ENCODE measurements at places on chromosomes 7 and 10.

DNA sequence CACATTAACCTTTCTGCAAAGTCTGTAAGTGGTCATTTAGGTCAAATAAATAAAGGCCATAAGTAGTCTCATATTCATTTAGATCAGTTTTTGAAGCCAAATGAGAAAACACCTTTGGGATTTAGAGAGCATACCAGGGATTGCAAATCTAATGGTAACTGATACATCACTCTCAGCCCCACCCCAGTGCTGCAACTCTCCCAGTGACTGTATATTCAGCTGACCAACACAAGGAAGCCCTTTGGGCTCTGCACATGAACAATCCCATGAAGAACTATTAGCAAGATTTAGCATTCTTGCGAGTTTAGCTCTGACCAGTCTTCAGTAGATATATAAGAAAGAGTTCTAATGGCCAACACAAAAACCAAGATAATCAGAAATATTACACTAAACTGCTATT is 252.3 kb downstream of the CSTF2T start:
- DNase-seq: no peak

GRCh38 chr7:19333706-19334105 is 188.5 kb upstream of the FERD3L start:
- no peak for DNase-seq

DNA sequence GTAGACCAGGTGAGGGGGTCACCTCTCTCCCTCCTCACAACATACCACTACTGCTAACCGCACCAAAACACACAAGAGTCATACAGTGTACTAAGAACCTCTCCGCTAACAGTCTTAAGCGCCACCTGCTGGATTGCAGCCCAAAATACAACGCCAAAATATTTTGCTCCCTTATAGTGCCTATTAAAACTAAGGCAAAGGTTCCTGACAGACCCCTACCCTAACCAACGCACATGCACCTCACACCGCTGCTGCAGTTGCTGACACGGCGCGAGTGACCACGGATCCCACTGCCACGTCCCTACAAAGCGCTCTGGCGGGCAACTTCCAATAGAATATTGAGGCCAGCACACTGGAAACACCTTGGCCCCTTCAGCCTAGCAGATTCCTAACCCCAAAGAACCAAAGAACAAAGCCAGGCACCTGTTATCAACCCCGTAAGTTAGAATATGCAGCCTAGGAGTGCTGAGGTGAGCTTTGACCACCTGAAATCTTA is 563.6 kb upstream of the SEMA3D start:
- DNase-seq: no peak

DNA sequence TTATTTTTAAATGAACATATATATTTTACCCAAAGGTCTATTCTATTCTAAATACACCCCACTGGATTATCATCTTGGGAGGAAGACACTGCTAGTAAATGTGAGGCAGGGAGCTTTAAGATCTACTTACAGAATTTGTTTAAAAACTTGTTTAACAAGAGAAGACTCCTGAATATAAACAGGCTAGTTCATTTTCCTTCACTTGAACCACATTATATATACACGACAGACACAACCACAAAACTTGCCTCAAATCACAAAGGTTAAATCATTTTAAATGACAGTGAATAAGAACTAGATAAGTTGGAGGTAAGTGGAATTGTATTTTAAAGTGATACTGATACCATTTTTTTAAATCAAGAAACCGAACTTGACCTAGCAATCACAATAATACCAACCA is 109.2 kb downstream of the ATE1 start:
- no peak for DNase-seq

GRCh38 chr7:64832136-64832535 is 37.9 kb downstream of the ZNF138 start:
- DNase-seq: no peak

DNA sequence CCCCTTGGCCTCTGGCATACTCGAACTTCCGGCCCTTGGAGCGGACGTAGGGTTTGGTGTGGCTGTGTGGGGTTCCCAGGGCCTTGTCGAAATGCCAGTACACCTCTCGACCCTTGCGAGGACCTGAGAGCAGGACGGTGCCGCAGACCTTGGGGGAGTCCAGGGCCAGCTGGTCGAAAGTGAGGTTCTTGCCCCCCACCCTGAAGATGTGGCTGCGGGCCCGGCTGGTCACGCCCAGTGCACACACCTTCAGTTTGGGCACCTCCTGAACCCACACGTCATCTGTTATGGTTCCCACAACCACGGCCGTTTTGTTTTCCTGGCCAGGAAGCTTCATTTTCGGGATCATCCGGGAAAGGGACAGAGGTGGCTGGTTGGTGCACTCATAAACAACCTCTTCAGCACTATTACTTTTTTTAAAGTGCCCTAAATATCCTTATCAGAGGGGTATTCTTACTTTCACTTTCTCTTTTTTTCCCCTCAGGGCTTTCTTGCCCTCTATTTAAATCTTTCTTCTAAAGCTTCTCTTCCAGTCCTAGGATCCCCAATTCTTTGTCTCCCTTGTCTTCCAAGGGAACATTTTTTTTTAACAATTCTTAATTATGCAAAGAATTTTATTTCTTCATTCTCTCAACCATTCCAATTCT is 44.9 kb upstream of the FAM3C start:
- DNase-seq: no peak

- DNase-seq: no peak
Observed at GRCh38 chr7:42639930-42640329, 271.9 kb downstream of the C7orf25 start.

DNA sequence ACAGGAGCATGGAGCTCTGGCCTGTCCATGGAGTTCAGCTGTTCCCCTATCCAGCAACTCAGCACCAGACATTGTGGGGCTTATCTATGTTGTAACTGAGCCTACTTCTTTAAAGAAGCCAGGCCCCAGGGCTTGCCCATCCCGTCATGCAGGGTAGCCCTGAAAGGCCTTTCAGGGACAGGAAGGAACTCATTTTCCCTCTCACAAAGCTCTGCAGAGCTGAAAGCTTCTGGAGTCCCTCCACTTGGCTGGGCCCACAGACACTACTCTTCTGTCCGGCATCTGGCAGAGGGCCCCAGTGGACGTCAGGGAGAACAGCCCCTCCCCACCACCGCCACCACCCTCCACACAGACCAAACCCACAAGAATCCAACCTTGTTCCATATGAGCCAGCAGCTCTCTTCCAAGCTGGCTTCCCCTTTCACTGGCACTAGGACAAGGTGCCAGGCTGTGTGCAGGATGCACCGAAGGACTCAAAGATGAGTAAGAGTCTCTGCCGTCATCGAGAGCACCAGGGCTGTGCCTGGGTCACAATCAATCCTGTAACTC is 33.1 kb downstream of the DENND2A start:
- DNase-seq: no peak

DNA sequence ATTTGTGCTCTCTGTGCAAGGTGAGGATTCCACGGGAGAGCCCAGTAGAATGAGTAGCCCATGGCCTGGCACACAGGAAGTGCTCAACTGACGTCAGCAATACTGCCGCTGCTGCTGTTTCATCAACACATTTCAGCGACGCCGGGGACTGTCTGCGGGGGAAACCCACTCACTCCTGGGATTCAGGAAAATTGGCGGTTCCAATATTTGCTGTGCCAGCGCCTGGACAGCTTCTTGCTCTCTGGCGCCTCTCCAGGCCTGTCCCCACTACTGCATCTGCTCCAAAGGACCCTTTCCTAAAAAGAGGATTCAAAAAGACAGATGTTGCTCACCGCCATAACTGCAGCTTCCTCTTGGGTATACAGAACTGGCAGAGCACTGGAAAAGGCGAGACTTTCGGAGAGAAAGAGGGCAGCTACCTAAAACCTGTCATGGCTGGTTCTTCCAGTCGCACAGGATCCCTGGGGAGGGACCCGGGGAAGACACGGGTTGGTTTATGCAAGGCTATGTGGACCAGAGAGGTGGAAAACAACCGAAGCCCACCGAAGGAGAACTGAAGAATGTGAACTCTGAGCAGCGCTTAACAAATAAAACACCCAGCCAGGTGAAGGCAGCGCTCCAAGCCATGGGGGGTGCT is 39.7 kb upstream of the ENO4 start:
- DNase-seq: no peak

All from CD4-positive, alpha-beta T cell treated with Interleukin-2 at 100 ng/mL for 4 hours (primary cell).